Activated CD4-positive, alpha-beta T cell treated with anti-CD3 and anti-CD28 coated beads, Interleukin-2, amount 50 U/mL, for 16 hours (primary cell): ENCODE measurements at places on chromosomes 2 and 18.

- DNase-seq, result no peak
Measured at GRCh38 chr2:15243762-15244161, 317.4 kb downstream of the NBAS start.

- no peak for DNase-seq
Measured at GRCh38 chr2:161414042-161415033, 1.8 kb upstream of the TBR1 start.

DNA sequence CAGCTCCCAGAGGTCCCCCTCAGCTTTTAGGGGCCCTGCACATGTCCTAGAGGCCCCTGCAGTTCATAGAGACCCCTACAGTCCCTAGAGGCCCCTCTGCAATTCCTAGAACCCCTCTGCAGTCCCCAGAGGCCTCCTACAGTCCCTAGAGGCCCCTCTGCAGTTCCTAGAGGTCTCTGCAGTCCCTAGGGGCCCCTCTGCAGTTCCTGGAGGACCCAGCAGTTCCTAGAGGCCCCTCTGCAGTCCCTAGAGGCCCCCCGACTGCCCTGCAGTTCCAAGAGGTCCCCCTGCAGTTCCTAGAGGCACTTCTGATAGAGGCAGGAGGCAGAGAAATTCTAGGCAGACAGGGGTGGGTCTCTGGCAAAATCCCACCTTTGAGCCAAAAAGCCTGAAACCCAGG is 35.4 kb downstream of the MC2R start:
- DNase-seq, result no peak

DNA sequence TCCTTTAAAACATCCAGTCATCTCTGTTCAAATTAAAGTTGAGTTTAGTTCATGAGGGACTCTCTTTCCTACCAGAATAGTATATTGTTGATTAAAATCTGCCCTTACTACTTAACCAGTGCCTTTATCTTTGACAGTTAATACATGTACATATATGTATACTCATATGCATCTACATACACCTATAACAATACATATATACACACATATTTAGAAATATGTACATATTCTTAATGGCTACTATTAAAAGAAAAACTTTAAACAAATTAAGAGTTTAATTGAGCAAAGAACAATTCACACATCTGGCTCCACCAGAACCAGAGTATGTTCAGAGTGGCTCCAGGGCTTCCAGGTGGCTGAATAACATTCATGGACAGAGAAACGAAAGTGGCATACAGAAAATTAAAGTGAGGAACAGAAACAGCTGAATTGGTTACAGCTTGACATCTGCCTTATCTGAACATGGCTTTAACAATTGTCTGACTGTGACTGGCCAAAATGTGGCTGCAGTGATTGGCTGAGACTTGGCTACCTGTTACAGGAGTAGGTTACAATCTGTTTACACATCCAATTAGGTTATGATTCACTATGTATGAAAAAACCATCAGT is 38.8 kb downstream of the ZNF519 start:
- no peak for DNase-seq

DNA sequence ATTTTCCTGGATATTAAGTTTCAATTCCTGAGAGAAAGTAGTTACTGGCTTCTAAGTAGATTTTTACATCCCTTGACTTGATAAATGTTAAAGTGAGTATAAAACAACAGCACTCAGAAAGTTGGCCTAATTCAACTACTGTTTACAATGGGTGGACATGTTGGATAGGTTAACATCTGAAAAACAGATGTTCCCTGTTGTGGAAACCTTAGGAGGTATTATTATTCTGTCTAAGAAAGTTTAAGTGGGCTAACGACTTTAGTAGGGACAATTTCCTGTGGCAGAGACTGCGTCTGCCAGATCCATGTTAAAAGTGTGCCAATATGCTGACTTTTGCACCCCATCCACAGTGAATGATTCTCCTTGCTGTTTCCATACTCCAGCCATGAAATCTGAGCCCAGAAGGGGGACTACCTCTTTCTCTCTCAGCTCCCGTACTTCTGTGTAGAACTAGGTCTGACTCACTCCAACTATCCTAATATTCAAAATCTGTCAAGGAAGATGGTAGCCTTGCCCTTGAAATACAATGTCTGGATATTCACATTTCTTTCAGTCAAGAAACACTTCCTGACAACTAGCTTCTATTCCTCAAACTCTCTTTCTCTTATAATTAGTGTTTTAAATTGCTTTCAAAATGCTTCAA is 327.5 kb upstream of the HNRNPA3 start:
- no peak for DNase-seq

DNA sequence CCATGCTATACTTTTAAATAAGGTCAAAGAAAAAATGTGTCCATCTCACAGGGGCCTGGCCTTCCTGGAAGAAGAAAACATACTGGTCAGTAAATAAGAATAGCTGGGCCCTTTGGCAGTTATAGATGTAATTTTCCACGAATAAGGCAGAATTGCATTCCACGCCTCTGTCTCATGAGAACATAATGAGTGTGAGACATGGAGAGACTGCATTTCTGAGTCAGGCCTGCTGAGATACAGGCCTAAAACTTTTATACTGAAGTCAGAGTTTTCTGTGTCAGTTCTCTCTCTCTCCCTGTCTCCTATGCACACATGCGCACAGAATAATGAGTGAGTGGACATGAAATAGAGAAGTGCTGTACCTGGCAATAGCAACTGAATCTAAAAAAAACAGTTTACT is 20.4 kb upstream of the IL1R1 start:
- no peak for DNase-seq

DNA sequence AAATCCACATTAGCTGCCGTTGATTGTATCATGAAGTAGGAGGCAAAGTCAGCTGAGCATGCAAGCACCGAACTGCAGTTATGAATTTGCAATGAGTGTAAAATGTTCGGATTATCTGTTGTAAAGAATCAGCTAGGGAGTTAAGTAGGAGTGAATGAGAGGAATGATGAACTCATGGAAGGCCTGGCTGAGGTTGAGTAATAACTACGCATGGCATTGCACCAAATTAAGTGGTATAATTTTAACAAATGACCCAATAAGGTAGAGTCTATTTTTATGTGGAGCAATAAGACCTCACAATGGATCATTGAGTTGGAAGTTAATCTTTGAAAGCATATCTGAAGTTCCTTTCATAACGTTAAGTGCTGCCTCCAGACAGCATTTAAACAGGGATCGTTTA is 288.2 kb upstream of the CHST9 start:
- no peak for DNase-seq
